ENCODE measurements at places on chromosomes 3 and 15.

DNA sequence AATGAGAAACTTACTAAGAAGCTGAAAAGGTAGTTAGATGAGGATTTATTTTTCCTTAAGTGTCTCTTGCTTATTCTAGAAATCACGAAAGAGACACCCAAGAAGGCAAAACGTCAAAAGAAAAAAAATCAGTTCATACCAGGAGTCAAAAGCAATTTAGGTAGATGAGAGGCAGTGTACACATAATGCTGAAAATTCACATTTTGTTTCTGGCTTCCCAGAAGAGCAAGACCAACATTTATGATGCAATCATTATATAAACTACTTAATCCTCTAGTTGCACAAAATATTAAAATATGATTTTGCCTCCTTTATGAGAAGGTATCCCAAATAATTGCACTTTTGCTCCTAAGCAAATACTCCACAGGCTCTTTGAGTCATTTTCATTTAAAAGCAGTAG is 228.0 kb downstream of the FMN1 start:
- DNase-seq, result no peak

GRCh38 chr3:130925628-130926027 is 31.7 kb downstream of the ATP2C1 start:
- no peak for DNase-seq

DNA sequence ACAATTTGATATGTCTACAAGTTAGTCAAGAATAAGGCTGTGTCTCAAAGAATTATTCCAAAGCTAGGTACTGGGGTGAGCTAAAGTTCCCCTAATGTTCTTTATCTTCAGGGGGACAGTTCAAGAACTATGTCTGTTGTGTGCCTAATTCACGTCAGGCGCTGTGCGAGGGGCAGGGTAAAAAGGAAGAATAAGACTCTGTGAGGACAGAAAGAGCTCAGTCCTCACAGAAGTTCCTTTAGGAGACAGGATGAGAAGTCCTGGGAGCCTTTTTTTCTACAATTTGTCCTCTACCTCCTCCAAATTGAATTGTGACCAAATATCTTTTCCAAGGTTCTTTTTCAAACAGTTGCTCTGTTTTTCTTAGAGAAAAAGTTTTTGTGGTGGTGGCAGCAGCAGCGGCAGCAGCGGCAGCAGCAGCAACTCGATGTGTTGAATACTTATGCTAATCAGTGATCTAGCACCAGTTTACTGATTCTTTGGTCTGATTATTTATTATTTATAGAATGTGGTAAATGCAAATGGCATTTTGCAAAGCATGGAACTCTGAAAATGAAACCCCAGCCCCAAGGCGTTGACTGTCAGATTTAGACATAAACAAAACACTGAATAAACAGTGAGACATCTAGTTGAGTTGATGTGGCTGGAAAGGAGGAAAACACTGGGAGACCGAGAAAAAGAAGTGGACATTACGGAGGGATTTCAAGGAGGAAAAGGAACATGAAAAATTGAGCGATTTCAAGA is 88.6 kb downstream of the GTPBP8 start:
- no peak for DNase-seq

- DNase-seq, result no peak
These were observed 3.2 kb downstream of the SSR3 start for GRCh38 chr3:156551746-156552145.
